Sciatic nerve (tissue), 2 donors: ENCODE measurements at places on chromosomes 6 and 20. TPM values are rescaled to one million over a fixed set of nuclear protein-coding genes. Genes with fewer than 3 reads are reported as not detected.
A peak's percentile ranks its signal among the peaks of the same experiment; 100 is the strongest.

DNA sequence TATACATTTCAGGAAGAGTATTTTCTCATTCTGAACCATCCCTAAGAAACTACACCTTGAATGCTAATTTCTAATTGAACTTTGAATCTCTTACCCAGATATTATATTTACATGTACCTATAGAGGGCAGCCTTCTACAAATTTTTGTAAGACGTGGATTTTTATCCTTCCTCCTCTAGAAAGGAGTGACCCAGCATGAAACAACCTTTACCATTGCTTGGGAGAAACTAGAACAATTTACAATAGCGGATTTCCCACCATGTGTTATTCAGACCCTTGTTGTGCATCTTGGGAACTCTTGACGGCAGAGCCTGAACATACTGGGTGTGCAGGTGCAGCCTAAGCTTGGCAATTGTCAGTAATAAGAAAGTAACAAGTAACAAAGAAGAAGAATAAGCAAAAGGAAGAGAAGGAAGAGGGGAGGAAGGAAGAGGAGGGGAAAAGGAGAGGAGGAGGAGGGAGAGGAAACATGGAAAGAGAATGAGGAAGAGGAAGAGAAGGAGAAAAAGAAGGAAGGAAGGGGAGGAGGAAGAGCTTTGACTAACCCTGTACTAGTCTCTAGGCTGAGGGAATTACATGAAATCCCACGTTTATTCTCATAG is 10.8 kb upstream of the TAAR1 start:
- DNase-seq, result no peak

DNA sequence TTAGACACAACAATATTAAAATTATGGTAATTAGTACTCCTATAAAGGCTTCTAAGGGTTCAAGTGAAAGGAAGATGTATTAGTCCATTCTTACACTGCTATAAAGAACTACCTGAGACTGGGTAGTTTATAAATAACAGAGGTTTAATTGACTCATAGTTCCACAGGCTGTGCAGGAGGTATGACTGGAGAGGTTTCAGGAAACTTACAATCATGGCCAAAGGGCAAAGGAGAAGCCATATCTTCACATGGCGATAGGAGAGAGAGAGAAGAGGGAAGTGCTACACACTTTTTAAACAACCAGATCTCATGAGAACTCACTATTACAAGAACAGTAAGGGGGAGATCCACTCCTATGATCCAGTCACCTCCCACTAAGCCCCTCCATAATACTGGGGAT is 52.9 kb downstream of the TINAG start:
- DNase-seq, result no peak

DNA sequence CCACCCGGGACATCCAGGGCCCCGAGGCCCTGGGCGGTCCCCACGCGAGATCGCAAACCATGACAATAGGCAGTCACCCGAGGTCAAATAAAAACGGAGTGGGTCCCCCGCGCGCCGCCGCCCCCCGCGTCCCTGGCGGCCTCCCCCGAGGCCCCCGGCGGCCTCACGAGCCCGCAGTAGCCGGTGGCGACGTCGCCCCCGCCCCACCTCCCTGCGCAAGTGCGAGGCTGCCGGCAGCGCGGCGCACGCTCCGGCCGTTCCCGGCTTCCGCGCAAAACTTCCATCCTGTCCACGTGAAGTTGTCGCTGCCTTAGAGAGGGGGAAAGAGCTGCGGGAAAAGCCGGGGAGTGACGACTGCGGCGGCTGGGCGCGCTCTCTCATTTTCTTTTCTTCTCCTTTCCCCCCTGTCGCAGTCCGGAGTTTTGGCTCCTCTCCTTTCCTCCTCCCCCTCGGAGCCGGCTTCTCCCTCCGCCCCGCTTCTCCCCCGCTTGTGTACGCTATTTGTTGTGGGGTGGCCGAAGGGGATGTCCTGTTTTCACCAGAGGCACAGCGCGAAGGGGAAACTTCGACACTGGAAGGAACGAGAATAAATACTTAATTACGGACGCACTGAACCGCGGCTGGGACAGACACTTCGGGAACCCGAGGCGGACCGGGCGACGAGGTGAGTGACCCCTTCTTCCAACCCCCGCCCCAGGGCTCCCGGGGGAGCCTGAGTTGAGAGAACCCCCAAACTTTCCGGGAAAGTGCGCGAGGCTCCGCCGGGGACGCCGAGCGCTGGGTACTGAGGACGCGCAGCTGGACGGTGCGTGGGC is at the start of gene EYA4:
EYA4 (plus strand) TSS at position 272 of the 815 bp plus-strand sequence. CDS start 33,424 bp downstream, outside the sequence.
- peak; percentile 64 for DNase-seq

- DNase-seq, result no peak
These were observed 360.0 kb downstream of the CD83 start for GRCh38 chr6:14477559-14477958.

- DNase-seq, result no peak
These were observed 175.2 kb upstream of the ARID1B start for GRCh38 chr6:156602066-156602385.

DNA sequence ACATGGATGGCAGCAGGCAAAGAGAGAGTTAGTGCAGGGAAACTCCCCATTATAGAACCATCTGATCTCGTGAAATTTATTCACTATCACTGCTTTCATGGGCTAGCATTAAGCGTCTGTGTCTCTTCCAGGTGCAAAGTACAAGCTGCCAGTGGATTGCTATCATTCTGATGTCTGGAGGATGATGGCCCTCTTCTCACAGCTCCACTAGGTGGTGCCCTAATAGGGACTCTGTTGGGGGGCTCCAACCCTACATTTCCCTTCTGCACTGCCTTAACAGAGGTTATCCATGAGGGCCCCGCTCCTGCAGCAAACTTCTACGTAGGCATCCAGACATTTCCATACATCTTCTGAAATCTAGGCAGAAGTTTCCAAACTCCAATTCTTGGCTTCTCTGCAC is 347.8 kb upstream of the HS3ST5 start:
- no peak for DNase-seq

DNA sequence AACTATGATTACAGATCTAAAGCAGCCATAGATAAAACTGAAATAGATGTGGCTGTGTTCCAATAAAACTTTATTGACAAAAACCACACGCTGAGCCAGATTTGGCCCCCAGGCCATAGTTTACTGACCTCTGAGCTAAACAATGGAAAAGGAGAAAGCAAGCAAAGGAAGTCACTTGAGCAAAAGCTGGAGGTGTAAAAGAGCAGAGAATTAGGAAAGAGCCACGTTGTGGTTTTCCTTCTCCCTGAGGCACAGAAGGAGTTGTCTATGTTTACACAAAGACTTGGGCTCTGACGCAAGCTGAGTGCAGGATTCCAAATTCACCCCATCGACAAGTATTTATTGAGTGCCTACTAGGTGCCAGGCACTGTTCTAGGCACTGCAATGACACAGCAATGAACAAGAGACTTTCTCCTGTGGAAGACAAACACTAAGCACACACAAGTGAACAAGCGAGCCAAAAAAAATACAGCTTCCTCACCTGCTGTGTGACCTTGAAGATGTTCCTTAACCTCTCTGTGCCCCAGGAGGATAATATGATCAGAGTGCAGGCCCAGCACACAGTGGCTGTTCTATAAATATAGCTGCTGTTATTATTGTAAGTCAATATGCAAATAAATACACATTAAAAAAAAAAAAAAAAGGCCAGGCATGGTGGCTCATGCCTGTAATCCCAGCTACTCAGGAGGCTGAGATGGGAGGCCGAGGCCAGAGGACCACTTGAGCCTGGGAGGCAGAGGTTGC is 75.4 kb upstream of the PTPN1 start:
- no peak for DNase-seq

- DNase-seq, result no peak
These were observed 80.3 kb downstream of the BACH2 start for GRCh38 chr6:90216072-90216977.

DNA sequence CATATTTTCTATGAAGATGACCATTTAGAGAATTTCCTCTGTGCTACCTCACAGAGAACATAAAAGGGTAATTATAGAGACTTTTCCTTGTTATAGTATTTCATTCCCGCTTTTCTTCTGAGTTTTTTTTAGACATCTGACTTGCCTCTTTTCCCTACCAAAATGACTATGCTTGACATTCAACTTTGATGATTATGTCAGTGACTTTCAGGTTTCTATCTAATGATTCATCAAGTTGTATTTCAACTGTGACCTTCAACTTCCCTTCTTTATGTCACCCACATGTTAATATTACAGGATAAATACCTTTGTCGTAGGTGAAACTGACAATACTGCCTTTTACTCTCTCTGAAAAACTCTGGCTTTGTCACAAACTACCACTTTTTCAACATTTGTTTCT is 95.3 kb downstream of the MLIP start:
- DNase-seq, result no peak

GRCh38 chr6:74749211-74750147 is 456.4 kb downstream of the COL12A1 start:
- DNase-seq, result no peak

- no peak for DNase-seq
These were observed 156.8 kb upstream of the MLN start for GRCh38 chr6:33960345-33961313.

DNA sequence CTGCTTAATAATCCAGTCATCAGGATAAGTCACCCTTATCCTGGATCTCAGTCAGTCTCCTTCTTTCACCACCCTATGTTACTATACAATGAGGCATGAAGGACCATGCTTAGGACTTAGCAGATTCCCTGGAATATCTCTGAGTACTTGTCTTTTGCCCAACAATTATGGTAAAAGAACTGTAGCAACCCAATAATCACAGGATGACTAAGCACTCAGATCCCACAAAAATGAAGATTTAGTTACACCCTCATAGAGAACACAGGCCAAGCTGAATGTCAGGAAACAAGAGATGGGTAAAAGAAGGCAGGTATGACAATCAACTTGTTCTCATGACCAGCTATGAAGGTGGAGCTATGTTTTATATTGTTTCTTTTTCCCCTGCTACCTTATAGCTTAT is 91.4 kb downstream of the EDN1 start:
- no peak for DNase-seq

DNA sequence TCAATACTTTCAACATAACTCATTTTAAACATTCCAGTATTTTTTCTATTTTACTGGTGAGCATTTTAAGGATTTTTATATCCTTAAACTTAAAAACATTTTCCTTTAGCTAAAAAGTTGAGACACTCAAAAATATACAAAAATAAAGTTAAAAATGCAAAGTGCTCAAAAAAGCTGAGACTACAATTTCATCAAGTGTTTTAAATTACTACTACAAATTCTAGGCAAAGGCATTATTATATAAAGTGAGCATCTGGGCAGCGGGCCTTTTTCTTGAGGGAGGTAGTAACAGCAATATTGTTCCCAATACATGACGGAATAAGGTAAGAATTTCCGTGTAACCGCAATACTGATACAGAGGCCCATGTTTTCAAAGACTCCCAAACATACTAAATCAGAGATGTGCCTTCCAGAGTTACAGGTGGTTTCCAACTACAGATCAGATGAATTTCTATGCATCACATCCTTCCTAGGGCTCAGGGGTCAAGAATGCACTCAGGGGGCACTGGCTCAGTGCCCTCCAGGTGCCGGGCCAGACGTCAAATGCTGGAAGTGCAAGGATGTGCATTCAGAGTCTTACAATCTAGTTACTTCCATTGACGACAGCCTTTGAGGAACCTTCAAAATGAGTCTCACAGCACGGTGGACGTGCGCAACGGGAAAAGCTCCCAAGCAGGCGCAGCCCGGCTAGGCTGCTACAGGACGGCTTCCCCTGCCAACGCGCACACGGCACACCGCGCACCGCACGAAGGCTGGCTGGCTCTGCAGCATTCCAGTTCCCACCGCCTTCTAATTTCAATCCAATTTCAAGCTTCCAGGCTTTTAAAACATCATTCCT is 1.7 kb downstream of the PHF10 start:
- no peak for DNase-seq

- no peak for DNase-seq
These were observed 498.9 kb upstream of the MANEA start for GRCh38 chr6:95078457-95078856.

- peak; percentile 64 for DNase-seq
These were observed 1.4 kb downstream of the MAPK13 start for GRCh38 chr6:36131511-36132245.

DNA sequence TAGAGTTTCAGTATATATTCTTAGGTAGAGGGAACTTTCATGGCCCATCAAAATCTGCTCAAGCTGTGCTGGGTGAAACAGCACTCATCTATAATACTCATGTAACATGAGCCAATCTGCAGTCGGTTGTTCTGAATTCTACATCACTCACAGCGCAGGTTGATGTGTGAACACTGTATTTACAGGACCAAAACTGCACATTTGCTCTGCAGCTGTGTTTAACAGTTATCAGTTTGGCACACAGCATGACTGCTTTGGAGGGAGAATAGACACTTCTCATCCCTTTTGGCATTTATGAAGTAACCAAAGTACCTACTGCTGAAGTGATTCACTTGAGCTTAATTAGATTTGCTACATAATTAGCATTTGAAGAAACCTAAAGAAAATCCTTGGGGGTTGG is 225.1 kb downstream of the BCKDHB start:
- no peak for DNase-seq

- DNase-seq, result no peak
These were observed 685.6 kb downstream of the DOK5 start for GRCh38 chr20:55160996-55161395.

DNA sequence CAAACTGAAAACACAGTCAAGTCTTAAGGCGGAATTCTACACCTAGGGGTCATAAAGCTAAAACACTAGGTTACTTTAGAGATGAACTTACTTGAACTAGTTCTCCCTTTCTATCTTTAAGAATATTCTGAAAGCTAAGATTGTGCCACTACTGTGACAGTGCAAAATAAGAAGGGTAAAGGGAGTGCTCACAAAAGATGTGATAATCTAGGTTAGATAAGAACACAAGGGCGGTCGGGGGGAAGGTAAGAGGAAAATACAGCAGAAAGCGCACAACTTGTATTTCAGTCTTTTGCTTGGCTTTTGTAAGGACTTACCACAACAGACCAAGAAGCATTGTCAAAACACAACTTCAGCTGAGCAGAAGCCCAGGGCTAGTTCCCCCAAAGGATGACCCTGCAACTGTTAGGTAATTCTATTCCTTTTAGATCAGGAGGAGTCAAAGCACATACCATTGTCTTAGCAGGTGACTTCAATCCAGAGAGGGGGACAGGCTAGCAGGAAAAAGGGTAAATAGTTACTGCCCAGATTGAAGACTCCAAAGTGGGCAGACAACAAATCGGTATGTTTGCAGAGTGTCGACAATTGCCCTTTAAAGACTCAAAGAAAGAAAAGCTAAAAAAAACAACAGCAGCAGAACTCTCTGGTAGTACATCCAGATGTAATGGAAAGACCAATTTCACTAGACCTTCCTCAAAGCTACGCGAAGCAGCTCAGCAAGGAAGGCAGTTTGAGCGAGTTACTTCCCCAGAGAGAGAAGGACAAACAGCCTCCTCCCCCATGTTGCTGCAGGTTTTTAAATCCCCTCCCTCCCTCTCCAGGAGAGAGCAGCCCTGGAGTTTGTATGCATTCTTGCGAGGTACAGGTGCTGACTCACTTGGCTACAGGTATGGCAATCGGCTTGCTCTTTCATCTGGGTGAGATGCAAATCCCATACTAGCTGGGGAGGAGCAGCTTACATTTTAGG is 59.0 kb downstream of the RIPOR2 start:
- DNase-seq, result no peak

Gene GRIK2
- 12.8 TPM for total RNA-seq

Gene SLC35D3
- not detected for total RNA-seq

Gene SLC24A3
- total RNA-seq, result 2.0 TPM

Gene MAFB
- 38.6 TPM for total RNA-seq

Gene CYP39A1
- 8.3 TPM for total RNA-seq

Gene CTCFL
- 0.27 TPM for total RNA-seq

Gene WFDC2
- total RNA-seq, result 4.1 TPM

Gene SLC4A11
- total RNA-seq, result 0.89 TPM
